Breast epithelium (tissue), 4 donors: ENCODE measurements at places on chromosomes 2 and 18. TPM values are rescaled to one million over a fixed set of nuclear protein-coding genes. Genes with fewer than 3 reads are reported as not detected.

DNA sequence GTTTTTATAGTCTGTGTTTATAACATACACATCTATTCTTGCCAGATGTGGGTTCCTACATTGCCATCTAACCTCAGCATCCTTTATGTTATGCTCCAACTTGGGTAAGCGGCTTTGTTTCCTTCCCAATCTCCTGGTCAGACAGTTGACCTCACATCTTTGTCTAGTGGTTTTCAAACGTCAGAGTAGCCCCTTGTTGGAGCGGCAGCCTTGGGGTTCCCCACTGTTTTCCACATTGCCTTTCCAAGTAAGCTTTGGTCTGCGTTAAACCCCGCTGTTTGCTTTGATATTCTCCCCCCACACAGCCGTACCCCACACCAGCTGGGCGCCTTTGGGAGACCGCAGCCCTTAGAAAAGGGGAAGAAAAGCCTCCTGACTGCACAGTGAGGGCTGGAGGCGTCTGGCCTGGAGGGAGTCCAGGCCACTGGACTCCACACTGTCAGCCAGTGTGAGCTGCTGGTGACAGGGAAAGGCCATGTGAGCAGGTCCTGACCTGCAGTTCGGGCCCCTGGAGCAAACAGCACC, 83.3 kb downstream of the MALT1 start:
- no peak overlapping the region for H3K27ac ChIP-seq
- peaks cover 5% of the 10 kb centered on the region for H3K36me3 ChIP-seq
- no peaks in the 10 kb centered on the region for H3K4me1 ChIP-seq
- no peaks in the 10 kb centered on the region for H3K27me3 ChIP-seq
- H3K4me3 ChIP-seq, result no peak overlapping the region

- no peak overlapping the region for H3K27ac ChIP-seq
- no peak overlapping the region for H3K4me3 ChIP-seq
- H3K27me3 ChIP-seq, result no peaks in the 10 kb centered on the region
Measured at GRCh38 chr18:22613788-22614187, 196.1 kb upstream of the CTAGE1 start.

DNA sequence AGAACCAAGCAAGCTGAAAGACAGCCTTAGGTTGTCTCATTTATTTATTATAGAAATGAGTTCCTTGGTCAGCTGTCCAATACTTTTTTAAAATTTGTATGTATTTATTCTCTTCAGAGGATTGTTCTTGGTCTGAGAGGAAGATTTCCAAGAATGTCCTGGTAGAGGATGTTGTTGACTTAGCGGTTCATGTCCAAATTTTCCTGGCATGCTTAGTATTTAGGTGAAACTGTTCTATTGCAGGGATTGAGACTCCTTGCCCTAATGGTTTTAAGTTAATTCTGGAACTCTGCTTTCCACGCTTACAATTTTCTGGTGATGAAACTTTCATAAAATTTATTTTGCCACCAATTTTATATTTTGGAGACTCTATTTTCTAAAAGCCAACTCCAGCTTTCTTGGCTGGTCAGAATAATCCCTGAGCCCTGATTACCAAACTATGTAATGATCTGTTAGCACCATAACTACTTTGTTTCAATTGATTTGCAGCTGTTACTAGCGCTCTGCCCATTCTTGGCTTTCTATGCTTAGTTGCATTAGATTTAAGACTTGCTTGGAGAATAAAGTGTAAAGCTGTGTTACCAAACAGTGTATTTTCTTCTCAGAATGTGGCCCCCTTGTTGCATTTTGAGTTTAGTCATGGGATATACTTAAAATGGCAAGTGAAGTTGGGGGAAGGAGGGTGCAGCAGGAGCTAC, 1868.8 kb upstream of the CELF4 start:
- no peaks in the 10 kb centered on the region for H3K36me3 ChIP-seq
- H3K27ac ChIP-seq, result no peak overlapping the region
- H3K27me3 ChIP-seq, result no peaks in the 10 kb centered on the region
- no peaks in the 10 kb centered on the region for H3K4me1 ChIP-seq
- H3K4me3 ChIP-seq, result no peak overlapping the region

DNA sequence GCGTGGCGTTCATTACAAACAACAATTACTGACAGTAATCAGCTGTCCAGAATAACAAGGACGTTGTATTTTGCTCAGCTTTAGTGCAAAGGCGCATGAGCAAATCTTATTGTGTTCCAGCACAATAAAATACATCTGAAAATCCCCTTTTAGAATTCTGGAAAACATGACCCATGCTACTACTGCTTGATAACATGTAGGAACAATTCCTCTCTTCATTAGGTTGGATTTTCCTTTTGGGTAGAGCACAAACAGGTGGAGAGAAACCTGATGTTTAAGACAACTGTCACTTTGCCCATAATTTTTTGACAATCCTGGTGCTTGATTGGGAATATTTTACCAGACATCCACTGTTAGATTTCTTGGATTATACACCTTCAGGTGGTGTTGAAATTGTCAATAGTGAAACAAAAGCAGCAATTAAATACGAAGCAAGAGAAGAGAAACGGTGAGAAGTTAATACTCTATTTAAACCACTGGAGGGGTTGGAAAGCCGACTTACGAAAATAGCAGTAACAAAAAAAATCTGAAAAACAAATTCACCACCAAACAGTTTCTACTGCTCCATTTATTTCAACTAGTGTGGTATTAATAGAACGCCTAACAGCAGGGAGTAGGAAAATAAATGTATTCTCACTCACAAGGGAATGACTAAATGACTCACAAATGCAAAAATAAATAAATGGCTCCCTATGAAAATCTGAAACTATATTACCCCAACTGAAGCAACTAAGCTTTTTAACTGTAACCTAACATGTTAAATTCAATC, 102.7 kb downstream of the CPO start:
- H3K4me3 ChIP-seq, result peak overlapping the region; percentile 51
- no peaks in the 10 kb centered on the region for H3K36me3 ChIP-seq
- no peaks in the 10 kb centered on the region for H3K27me3 ChIP-seq
- DNase-seq, result no peak
- no peaks in the 10 kb centered on the region for H3K4me1 ChIP-seq

SLC11A1 gene
- 17.9 TPM for total RNA-seq

DNA sequence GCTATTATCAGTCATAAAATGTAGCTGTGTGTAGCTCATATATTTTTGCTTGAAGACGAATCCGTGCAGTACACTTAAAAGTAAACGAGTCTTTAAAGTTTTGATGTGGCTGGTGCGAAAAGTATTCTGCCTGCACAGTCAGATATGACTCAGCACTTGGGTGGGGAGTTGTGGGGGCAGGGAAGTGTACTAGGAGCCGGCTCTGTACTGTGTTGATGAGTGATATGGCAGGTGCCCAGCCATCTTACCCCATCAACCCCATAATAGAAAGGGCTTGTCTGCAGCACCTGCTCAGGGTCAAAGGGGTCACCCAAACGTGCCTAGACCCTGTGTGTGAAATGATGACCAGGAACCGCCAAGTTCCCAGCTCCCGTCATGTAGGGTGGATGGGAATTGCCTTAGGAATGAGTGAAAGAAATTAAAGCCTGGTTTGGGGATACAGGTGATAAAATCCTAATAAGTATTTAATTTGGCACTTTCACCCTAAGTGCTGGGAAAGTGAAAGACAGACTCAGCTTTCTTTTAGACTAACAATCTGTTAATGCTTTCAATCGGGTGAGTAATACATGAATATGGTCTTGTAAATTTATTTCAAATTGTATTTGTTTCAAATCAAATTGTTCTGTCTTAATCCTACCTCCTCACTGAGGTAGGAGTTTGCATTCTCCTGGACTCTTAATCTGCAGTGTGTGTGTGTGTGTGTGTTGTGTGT, 48.0 kb downstream of the BCL2L11 start:
- no peak overlapping the region for H3K4me3 ChIP-seq
- H3K4me1 ChIP-seq, result no peaks in the 10 kb centered on the region
- H3K27me3 ChIP-seq, result no peaks in the 10 kb centered on the region

- no peaks in the 10 kb centered on the region for H3K27me3 ChIP-seq
- H3K27ac ChIP-seq, result no peak overlapping the region
- no peaks in the 10 kb centered on the region for H3K36me3 ChIP-seq
- H3K4me1 ChIP-seq, result no peaks in the 10 kb centered on the region
- no peak overlapping the region for H3K4me3 ChIP-seq
- no peak for DNase-seq
Measured at GRCh38 chr2:57515366-57515765, 531.2 kb upstream of the VRK2 start.

NPC1 gene
- 100 TPM for total RNA-seq

DNA sequence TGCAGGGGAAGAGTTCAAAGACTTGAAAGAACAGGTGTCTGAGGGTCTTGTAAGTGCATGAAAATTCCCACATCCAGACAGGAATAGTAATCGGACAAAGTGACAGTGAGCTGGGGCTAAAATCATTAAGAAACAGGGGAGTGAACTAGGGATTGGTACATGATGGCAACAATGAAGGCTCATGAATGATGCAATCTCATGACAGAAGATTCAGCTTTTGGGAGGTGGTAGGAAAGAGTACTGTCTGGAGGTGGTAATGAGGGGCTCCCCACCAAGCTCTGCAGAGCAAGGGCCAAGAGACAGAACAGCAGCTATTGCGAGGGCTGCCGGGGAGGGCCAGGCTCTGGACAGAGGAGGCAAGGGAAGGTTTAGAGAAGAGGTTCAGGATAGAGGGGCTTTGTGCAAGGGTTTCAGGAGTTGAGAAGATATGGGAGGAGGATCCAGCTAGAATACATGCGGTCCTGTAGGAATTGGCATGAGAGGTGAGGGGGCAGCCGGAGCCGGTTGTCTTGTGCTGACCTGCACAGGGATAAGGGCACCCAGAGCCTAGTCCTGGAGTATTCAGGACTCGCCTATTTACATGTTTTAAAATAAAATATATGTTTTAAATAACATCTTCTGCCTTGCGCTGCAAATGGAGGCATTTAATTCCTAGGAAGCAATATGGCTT, 31.4 kb downstream of the MAP3K20 start:
- H3K27me3 ChIP-seq, result no peaks in the 10 kb centered on the region
- no peak for DNase-seq
- no peaks in the 10 kb centered on the region for H3K36me3 ChIP-seq

DNA sequence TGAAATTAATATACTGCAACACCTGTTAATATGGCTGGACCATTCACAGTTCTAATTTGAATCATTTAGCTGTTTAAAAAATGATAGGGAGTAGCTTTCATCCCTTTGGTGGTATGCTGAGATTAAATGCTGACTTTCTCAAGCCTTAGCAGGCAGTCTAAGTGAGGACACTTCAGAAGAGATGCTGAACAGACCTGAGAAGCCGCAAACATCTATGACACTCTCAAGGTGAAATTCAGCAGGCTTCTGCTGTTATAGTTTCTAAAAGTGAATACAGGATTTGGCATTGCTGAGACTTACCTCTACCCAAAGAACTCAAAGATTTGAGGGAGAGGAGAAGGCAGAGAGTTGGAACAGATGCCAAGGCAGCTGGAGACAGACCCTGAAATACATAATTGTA, 431.2 kb upstream of the FAM98A start:
- DNase-seq, result no peak
- H3K4me1 ChIP-seq, result no peaks in the 10 kb centered on the region
- no peaks in the 10 kb centered on the region for H3K36me3 ChIP-seq
- no peaks in the 10 kb centered on the region for H3K27me3 ChIP-seq
- H3K4me3 ChIP-seq, result no peak overlapping the region
- no peak overlapping the region for H3K27ac ChIP-seq

GRCh38 chr2:239361311-239361642, 39.5 kb downstream of the HDAC4 start:
- no peaks in the 10 kb centered on the region for H3K4me1 ChIP-seq
- no peaks in the 10 kb centered on the region for H3K36me3 ChIP-seq
- no peak overlapping the region for H3K27ac ChIP-seq
- no peak overlapping the region for H3K4me3 ChIP-seq

GRCh38 chr2:217691516-217691915, 311.3 kb downstream of the TNS1 start:
- H3K36me3 ChIP-seq, result no peaks in the 10 kb centered on the region
- peak; percentile 49 for DNase-seq

DNA sequence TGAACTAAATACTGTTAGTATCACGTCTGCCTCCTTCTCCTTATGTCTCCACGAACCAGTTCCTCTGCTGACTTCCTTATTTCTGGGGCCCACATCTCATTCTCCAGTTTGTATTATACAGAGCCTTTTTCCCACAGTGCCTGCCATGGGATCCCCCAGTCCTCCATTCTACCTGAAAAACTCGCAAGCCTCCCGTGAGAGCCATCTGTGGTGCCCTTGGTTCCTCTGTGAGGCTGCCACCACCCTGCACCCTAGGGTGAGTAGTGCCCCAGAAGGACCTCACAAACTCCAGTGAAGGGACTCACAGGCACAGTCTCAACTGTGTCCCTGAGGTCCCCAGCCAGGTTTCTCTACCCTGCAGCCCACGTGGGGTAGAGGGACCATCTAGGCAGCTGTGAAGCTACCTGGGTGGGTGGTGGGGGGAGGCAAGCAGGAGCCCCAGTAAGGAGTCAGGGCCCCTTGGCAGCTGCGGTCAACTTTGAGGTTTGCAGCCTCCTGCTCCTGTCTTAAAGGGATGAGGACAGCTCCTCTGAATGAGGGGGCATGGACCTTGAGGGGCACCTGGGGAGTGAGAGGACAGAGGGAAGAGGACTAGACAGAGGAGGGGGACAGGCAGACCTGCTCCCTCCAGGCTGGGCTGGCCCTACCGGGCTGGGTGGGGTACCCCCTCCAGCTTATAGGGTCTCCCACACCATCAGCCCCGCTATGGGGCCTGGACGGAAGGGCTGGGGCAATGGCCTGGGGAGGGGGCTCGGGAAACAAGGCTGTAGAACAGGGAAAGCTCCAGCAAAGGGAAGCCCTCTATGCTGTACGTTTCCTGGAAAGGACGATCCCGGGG, 1.0 kb downstream of the PSTPIP2 start:
- DNase-seq, result no peak
- no peaks in the 10 kb centered on the region for H3K27me3 ChIP-seq
- peak overlapping the region; percentile 86 for H3K27ac ChIP-seq
- H3K4me1 ChIP-seq, result peaks cover 4% of the 10 kb centered on the region
- H3K4me3 ChIP-seq, result peak overlapping the region; percentile 86

DNA sequence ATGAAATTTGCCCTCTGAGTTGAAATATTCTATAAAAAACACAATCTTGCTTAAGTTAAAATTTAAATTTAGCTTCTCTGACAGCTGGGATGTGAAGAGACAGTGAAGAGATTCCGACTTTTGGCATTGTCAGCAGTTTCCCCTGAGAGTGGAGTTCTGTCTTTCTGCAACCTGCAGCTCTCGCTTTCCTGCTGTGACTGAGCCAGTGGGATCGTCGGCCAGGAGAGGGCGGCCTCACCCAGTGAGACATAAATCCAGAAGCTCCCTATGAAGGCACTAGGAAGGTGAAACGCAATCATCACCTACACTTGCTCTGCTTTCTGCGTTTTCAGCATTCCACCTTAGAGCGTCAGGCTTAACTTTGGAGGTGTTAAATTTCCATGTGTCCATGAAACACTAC, 75.4 kb upstream of the HNMT start:
- H3K4me3 ChIP-seq, result no peak overlapping the region
- no peak overlapping the region for H3K27ac ChIP-seq
- no peak for DNase-seq
- no peaks in the 10 kb centered on the region for H3K27me3 ChIP-seq
- H3K4me1 ChIP-seq, result no peaks in the 10 kb centered on the region

GRCh38 chr2:16034151-16034974, 94.0 kb downstream of the MYCN start:
- no peaks in the 10 kb centered on the region for H3K27me3 ChIP-seq
- H3K4me1 ChIP-seq, result no peaks in the 10 kb centered on the region
- no peak for DNase-seq
- no peak overlapping the region for H3K27ac ChIP-seq
- H3K4me3 ChIP-seq, result no peak overlapping the region

GRCh38 chr18:41326311-41326710, 628.7 kb upstream of the PIK3C3 start:
- H3K4me1 ChIP-seq, result no peaks in the 10 kb centered on the region
- no peak overlapping the region for H3K4me3 ChIP-seq
- DNase-seq, result no peak
- H3K27ac ChIP-seq, result no peak overlapping the region
